Breast epithelium (tissue), 4 donors: ENCODE measurements at places on chromosomes 4 and X. TPM values are rescaled to one million over a fixed set of nuclear protein-coding genes. Genes with fewer than 3 reads are reported as not detected.

- DNase-seq, result no peak
Observed at GRCh38 chr4:155875878-155876277, 9.8 kb upstream of the ASIC5 start.

Gene ANKRD50
- 19.3 TPM for total RNA-seq

- DNase-seq, result no peak
Observed at GRCh38 chr4:145299380-145300076, 119.1 kb upstream of the OTUD4 start.

DNA sequence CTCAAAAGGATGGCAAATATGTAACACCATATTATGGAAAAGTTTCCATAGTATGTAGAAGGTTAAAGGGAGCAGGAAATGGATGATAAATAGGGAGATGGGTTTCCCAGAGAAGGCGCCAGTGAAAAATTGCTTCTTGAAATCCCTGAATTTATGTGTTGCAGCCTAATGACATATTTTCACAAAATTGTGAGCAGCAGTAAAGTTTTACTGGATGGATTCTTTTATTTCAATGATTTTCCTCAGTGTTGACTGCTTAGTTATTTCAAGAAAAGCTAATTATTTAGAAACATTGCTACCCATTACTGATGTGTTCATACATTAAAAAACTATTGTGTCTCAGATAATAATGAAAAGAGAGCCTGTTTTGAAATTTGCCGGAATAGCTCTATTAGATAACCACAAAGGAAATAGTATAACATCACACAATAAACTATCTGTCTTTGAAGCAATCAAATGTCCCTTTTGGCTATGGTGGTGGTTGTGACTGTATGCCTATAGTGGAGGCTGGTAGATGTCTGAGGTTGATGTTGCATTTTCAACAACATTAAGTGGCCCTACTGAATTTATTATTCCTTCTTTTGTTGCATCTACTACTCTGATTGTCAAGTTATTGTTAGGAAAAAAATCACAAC is 169.9 kb upstream of the HAND2 start:
- DNase-seq, result no peak
